ENCODE measurements at places on chromosomes 2 and 18.

- DNase-seq, result no peak
Observed at GRCh38 chr2:121175326-121175725, 109.7 kb downstream of the TFCP2L1 start.

DNA sequence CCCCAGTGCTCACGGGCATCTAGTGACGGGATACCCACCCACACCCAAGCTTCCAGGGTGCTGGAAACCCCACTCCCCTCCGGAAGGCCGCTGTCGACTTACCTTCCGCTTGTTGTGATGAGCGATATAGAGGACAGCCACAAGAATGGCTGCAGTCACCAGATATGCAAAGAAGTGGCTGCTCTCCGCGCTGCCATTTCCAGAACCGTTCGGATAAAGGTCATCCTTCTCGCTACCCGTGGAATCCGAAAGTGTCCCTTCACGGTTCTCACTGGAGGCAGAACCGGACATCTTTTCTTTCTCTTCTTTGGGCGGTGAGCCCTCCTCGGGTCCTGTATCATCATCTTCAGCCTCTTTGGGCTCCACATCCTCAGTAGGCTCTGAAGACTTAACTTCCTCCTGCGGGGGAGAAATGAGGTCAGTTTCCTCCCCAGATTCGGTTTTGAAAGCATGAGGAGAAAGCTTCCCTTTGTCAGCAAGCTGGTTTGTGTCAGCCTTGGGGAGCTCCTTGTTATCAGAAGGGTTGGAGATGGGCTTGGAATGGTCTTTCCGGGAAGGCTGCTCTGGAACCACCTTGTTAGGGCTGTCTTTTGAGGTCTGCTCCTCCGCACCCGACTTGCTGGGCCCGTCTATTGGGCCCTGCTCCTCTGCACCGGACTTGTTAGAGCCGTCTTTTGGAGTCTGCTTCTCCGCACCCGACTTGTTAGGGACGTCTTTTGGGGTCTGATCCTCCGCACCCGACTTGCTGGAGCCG lies 1.2 kb downstream of the TGOLN2 start:
- DNase-seq, result peak; percentile 21

- DNase-seq, result no peak
Observed at GRCh38 chr2:222398446-222398885, 25.9 kb upstream of the SGPP2 start.

DNA sequence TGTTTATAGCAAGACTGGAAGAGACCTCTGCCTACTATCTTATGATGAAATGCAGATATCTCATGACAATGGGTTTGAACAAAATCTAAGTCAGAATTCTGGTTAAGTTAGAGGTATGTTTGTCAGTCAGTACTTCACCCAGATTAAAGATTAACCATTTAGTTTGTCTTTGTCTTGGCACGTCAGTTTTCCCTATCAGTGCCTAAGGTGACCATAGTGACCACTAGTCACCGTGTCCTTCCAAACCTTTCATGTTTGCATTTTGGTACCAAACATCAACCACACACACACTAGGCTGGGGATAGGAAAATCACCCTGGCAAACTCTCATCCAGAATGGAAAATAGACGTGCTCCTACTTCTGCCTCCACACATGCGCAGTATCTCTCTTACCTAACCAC lies 248.9 kb downstream of the PIEZO2 start:
- no peak for DNase-seq

GRCh38 chr2:70412294-70413070 lies 110.6 kb upstream of the FAM136A start:
- no peak for DNase-seq

DNA sequence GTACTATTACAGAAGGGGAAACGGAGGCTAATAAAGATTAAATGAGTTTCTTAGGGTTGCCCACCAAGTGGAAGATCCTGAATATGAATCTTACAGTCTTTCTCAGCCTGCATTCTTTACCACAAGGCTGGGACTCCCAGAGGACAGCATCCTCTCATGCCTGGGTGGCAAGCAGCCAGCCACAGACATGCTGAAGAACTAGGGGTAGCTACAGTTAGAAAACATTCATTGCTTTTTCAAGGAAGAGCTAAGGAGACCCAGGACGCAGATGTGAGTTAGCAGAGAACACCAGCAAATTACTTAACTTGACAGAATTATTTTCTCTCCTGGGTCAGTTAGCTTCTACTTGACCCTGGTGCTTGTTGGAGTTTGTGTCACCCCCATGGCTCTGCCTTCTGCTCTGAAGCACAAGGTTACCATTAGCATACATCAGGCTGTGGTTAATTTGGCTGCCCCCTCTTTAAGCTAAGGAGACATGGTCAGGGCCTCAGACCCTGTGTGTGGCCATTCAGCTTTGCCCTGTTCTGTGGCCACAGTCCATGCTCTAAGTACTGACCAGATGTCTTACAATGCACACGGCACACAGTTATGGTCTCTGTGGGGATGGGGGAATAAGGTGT lies 132.3 kb upstream of the TNP1 start:
- no peak for DNase-seq

GRCh38 chr2:239727182-239727775 lies 297.9 kb downstream of the NDUFA10 start:
- no peak for DNase-seq

GRCh38 chr2:39568561-39569006 lies 97.1 kb upstream of the TMEM178A start:
- DNase-seq, result no peak

GRCh38 chr2:235773188-235773928 lies 279.5 kb downstream of the AGAP1 start:
- DNase-seq, result no peak

- DNase-seq, result no peak
Observed at GRCh38 chr2:129550536-129550935, 428.9 kb upstream of the RAB6C start.

DNA sequence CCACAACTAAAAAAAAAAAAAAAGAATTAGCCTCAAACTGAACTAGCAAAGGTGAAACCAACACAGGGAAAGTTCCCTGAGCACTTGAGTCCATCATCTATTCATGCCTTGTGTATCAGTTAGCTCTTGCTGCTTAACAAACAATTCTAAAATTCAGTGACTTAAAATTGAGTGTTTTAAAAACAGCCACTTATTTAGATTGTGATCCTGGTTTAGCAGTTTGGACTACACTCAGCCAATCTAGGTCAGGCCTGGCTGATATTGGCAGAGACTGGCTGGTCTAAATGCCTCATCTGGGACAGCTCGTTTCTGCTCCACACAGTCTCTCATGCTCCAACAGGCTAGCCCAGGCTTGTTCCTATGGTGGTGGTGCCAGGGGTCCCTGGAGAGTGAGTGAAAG lies 247.9 kb downstream of the ATAD2B start:
- no peak for DNase-seq

- no peak for DNase-seq
Observed at GRCh38 chr2:56981554-56981953, 797.8 kb downstream of the CCDC85A start.

GRCh38 chr18:45164551-45164950 lies 450.7 kb upstream of the SLC14A2 start:
- DNase-seq, result no peak

DNA sequence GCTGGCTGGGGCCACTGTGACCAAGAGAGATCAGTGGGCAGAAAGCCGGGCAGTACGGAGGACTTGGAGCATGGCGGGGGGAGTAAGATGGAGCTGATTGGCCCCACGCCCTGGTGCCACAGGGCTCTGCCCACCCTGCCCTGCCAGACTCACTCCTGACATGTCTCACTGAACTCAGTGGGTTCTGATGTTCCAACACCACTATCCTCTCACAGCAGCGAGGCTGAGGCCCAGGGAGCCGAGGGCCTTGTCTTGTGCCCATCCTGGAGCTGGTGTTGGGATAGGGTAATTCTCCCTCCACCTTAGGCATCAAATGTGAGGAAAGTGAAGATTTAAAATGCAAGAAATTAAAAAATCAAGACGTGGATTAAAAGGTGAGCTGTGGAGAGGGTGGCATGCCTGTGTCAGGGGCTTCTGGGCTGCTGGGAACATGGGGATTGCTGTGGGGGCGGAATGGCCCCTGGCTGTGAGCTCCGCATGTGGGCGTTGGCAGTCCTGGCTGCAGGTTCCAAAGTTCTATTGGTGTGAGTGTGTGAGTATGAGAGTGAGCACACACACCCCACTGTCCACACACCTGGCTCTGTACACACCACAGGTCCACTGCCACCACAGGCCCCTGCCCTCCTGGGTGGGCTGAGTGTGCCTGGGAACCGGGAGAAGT lies 283.5 kb upstream of the HS6ST1 start:
- no peak for DNase-seq

DNA sequence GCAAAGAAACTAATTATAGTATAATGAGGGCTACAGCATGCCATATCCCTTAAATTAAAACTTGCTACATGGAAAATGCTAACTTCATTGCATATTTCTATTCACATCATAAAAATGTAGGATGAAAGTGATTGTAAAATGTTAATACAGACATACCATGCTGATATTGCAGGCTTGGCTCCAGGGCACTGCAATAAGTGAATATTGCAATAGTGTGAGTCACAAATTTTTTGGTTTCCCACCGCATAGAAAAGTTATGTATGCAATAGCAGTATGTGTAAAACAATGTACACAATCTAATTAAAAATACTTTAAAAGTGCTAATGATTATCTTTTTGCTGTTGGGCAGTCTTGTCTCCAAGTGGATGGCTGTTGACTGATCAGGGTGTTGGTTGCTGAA lies 162.1 kb downstream of the CD8B2 start:
- no peak for DNase-seq

GRCh38 chr2:85668009-85668856 lies at the start of gene SFTPB:
Gene SFTPB, minus strand, starts transcription at chr2:85668199. Its CDS starts 16 bp downstream, at chr2:85668183.
- DNase-seq, result no peak

GRCh38 chr18:21575656-21576055 lies 24.8 kb downstream of the ESCO1 start:
- DNase-seq, result no peak

- no peak for DNase-seq
Observed at GRCh38 chr2:100939445-100939844, 62.6 kb upstream of the RPL31 start.

GRCh38 chr2:72148837-72149555 lies 1.3 kb upstream of the CYP26B1 start:
- no peak for DNase-seq

- no peak for DNase-seq
Observed at GRCh38 chr18:22467760-22468553, 50.2 kb upstream of the CTAGE1 start.

GRCh38 chr2:45841752-45842407 lies 190.4 kb downstream of the PRKCE start:
- DNase-seq, result no peak

DNA sequence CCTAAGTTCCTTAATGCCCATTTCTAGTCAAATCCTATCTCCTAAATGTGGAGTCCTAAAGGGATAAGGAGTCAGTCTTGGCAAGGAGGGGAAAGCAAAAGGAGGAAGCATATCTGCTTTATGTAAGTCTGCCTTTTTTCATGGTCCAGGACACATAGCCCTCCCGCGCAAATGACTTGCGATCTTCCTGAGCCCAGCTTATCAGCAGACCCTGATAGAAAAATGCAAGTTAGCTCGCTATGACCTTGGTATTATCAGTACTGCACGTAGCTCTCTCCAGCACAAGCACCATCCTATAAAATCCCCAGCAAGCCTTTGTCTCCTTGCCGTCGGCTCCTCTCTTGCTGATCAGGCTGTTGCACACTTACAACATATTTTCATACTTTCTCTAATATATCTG lies 281.4 kb upstream of the KCNH7 start:
- no peak for DNase-seq

DNA sequence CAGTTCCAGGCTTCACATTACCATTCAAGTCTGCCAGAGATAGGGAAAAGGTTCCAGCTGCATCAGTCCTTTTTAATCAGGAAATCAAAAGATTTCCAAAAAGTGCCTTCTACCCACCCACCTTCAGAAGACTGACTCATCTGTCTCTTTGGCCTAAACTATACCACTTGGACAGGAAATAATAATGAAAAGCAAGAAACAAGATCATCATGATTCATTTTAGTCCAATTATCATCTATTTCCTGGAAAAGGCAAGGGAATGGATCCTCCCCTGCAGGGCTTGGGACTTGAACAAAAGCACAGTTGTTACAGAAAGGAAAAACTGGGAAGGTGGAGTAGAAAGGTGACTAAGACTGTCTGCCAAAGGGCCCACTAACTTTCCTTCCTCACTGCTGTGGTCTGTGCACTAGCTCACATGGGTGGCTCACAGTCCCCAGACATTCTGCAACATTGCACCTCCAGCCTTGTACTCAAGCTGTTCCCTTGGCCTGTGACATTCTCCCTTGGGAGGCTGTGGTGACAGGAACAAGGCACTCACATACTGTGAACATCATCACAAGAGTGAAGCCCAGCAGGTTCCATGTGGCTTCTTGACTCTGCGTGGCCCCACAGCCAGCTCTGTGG lies 75.3 kb downstream of the VSNL1 start:
- no peak for DNase-seq

- DNase-seq, result no peak
Observed at GRCh38 chr2:48357351-48357750, 172.6 kb upstream of the STON1 start.

DNA sequence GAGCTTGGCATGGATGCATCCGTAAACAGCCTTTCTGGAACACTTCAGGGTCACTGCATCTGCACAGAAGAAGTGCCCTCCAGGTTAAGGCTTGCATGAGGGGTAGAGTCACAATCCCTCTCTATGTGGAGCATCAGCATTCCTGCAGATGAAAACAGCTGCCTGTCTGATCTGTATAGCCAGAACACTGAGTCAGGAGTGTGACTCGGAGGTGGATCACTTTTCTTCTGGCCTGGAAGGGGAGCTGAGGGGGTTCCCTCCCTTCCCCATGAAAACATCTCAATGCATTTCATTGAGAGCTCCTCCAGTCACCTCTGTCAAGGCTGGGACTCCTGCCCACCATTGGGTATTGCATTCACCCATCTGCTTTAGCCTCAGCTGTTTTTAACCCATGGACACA lies 72.5 kb upstream of the SERPINE2 start:
- DNase-seq, result no peak

- DNase-seq, result no peak
Observed at GRCh38 chr2:223735659-223736244, 101.6 kb downstream of the AP1S3 start.

DNA sequence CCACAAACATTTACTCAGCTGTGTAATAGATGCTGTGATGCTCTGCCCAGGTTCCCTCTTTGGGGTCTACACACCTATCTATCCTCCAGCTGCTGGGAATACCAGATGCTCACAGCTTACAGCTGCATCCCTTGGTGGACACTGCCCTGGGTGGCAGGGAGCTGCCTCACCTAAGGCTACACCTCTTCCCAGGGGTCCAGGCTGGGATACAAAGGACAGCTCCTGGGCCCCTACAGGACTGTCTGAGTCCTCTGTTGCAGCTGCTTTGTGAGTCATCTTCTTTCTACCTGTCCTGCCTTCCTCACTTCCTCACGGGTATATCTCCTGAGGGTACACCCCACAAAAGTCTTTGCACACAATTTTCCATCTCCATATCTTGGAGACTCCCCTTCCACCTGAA lies 27.6 kb downstream of the THNSL2 start:
- DNase-seq, result no peak

DNA sequence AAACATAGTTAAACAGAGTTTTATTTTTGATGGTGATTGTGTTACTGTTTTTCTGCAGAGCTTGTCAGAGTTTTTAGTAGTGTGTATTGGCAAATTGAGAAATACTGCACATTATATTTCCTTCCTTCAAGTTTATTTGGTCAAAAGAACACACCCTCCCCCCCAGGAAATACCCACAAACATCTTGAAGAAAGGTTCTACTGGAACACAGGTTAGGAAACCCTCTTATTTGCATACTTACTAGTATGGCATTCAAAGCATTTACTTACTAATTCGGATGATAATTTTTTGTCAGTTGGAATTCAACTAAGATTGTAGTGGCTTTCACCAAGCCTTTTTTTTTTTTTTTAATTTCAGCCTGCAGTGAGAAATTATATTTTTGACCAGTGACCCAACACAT lies 9.1 kb downstream of the CAB39 start:
- DNase-seq, result no peak
